ENCODE measurements at places on chromosomes 16 and 17.

- DNase-seq = no peak
- H3K4me1 ChIP-seq = peaks cover 23% of the 10 kb centered on the region
- H3K4me3 ChIP-seq = no peak overlapping the region
- no peak overlapping the region for H3K27ac ChIP-seq
- H3K36me3 ChIP-seq = peaks cover 3% of the 10 kb centered on the region
Measured at GRCh38 chr17:74520016-74520434, 11.2 kb downstream of the CD300LB start.

- H3K4me1 ChIP-seq = peaks cover 77% of the 10 kb centered on the region
- H3K27ac ChIP-seq = peak overlapping the region; percentile 99
- H3K27me3 ChIP-seq = no peaks in the 10 kb centered on the region
- peak overlapping the region; percentile 98 for H3K4me3 ChIP-seq
Measured at GRCh38 chr16:56986361-56986760, 3.0 kb upstream of the NLRC5 start.

DNA sequence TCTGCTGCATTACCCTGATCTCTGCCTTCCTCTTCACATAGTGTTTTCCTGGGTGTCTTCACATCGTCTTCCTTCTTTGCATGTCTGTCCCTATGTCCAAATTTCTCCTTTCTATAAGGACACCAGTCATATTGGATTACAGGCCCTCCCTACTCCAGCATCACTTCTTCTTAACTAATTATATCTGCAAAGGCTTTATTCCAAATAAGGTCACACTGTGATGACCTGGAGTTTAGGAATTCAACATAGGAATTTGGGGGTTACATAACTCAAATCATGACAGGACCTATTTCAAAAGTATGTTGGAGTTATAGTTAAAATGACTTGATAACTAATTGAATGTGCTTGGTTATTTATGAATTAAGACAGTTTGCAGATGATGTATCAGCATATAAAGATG lies 490.5 kb upstream of the ERCC4 start:
- H3K4me1 ChIP-seq = no peaks in the 10 kb centered on the region
- H3K27ac ChIP-seq = no peak overlapping the region
- DNase-seq = no peak
- H3K27me3 ChIP-seq = no peaks in the 10 kb centered on the region
- H3K4me3 ChIP-seq = no peak overlapping the region

GRCh38 chr16:54422159-54422558 lies 135.6 kb upstream of the IRX3 start:
- H3K4me1 ChIP-seq = peaks cover 2% of the 10 kb centered on the region
- no peak overlapping the region for H3K4me3 ChIP-seq
- no peak overlapping the region for H3K27ac ChIP-seq
- no peaks in the 10 kb centered on the region for H3K36me3 ChIP-seq
